ENCODE measurements at places on chromosomes 6 and 20.

DNA sequence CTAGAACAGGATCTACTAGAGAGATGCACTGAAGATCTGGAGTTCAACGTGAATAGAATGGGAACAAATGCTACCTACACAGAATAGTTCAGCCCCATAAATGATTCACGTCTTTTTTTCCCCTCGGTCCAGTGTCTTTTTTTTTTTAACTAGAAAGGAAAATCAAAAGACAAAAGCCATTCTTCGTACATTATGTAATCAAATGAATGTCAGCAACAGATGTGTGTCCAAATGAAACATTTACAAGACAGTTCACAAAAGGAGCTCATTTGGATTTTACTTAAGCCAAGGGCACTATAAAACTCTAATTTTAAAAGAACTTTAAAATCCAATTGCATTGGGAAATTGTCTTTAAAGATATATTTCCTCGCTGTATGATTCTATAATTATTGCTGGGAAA, 42.4 kb downstream of the FAM184A start:
- DNase-seq, result no peak

GRCh38 chr6:23243854-23244253, 674.5 kb downstream of the HDGFL1 start:
- no peak for DNase-seq

DNA sequence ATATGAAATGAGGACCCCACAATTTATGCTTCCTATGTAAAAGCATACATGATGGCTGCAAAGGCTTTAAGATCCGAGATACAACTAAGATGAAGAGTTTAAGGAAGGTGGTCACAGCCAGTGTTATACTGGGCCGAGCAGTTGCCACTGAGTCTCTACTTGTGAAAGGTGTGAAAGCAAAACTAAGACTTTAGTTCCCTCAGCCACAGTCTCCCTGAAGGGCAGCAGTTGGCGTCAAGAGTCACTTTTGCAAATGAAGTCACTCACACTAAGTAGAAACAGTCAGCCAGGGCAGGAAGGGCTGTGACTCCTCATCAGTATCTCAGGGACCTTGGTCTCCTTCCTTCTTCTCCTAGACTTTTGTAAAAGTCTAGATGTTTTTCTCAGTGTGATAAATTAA, 191.6 kb upstream of the MCHR2 start:
- DNase-seq, result peak; percentile 15

- DNase-seq, result no peak
These were observed 22.0 kb downstream of the SNAP25 start for GRCh38 chr20:10240655-10241054.

GRCh38 chr6:27720607-27721580, 191.3 kb downstream of the OR2B2 start:
- no peak for DNase-seq

GRCh38 chr6:156955494-156956183, 178.5 kb downstream of the ARID1B start:
- DNase-seq, result no peak

GRCh38 chr6:125792172-125792571, 1.4 kb downstream of the NCOA7 start:
- no peak for DNase-seq

GRCh38 chr20:45368221-45368980, 5.4 kb downstream of the SYS1 start:
- DNase-seq, result peak; percentile 14

Data from T-helper 1 cell (primary cell).